ENCODE measurements at places on chromosomes 1 and 21.

DNA sequence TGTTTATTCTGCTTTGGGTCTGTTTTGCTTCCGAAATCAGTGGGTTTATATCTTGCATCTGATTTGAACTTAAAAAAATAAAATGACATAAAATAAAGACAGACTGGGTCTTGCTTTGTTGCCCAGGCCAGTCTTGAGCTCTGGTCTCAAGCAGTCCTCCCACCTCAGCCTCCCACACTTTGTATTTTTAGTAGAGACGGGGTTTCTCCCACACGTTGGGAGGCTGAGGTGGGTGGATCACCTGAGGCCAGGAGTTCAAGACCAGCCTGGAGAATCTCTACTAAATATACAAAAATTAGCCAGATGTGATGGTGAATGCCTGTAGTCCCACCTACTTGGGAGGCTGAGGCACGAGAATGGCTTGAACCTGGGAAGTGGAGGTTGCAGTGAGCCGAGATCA lies 5.9 kb downstream of the ZYG11A start:
- no peak for DNase-seq

DNA sequence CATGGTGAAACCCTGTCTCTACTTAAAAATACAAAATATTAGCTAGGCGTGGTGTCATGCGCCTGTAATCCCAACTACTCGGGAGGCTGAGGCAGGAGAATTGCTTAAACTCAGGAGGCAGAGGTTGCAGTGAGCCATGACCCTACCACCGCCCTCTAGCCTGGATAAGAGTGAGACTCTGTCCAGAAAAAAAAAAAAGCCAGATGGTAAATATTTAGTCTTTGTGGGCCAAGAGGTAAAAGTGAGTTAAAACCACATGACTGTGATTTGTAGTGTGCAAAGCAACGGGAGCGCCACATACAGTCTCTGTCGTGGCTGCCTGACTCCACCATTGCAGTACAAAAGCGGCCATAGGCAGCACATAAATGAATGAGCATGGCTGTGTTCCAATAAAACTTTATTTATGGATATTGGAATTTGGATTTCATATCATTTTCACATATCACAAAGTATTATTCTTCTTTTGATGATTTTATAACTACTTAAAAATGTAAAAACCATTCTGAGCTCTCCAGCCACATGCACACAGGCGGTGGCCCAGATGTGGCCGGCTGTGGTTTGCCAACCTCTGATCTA lies 51.8 kb upstream of the CASZ1 start:
- no peak for DNase-seq

GRCh38 chr1:209029737-209030136 lies 553.8 kb upstream of the CAMK1G start:
- DNase-seq, result no peak

DNA sequence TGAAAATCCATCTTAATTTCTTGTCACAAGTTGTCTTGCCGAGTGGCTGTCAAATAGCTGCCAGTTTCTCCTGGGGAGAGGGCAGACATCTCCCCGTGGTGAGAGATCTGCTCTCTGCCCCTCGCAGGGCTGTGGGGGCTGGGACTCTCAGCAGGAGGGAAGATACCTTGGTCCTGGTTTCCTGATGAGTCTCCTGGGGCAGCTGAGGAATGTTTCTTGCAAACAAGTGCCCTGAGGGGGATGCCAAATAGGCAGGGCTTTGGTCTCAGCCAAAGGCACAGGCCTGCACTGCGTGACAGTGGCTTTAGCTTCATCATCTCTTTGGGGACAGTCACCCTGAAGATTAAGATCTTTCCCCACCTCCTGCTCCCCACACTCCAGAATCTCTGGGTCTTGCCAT lies 40.9 kb downstream of the SYT6 start:
- no peak for DNase-seq

DNA sequence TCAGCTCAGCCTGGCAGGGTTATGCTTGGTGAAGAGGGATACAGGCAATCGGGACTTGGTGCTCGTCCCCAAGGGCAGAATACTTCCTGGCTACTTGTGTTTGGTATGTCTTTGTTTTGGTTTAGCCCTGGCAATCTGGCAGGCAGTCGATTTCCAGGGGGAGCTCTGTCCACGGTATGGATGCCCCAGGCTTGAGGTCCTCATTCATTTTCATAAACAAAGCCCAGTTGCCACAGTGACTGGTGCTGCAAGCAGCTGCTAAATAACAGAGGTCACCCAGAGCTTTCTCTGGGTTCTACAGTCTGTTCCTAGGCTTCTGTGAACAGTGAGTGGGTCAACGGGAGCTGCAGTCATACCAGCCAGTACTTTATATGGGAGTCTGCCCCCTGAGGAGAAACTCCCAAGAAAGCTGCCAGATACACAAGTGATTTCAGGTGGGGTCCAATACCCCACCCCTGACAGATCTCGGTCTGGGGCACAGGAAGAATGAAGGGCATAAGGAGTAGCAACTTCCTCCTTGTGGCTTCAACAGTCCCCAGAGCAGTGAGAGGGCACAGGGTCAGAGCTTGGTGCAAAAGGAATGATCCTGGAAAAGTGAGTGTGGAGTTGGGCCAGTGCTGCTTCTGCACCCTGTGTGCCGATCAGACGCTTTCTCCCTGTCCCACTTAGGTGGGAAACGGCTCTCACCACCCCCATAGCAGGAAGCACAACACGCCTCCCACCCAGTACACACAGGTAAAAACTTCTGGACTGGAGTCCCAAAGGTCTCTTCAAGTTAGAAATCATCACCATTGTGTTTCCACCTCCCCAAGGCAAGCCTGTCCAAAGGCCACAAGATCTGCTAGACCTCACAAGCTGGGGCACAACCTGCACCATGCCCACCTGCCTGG lies 55.5 kb downstream of the TGFBR3 start:
- no peak for DNase-seq

Data from CD4-positive, alpha-beta T cell treated with Interleukin-17A for 1 hour (primary cell).